ENCODE measurements at places on chromosomes 1 and 21.

DNA sequence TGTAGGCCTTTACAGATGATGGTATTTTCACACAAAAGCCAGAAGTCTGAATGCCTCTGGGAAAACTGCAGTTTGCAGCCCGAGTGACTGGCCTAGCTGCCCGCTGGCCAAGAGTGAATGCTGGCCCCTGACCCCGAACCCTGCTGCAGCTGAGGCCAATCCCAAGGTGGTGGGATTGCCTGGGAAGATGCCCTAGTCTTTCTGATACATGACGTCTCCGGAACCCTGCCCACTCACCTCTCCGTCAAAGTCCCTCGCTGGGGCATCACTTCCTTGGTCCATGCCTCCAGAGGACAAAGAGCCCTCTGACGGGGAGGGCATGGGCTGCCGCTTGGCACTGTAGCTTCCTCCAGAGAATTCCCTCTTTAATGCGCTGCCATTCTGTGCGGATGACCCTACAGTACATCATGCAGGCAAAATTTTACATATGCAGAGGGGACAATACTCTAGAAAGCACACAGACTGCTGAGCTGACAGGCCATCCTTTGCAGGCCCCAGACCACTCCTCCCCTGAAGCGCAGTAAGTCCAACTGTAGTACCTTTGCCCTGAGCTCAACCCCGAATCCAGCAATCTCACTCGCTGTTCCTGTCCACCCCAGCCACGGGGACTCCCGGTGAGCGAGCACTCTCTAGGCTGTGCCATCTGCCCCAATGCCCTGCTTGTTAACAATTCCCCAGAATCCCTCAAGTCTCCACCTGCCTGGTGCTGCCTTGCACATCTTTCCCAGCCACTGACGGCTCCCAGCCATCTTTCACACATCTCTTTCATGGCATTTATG lies 54.7 kb downstream of the COQ8A start:
- no peak for DNase-seq

GRCh38 chr1:6365047-6365446 lies 28.5 kb downstream of the ACOT7 start:
- DNase-seq, result no peak

GRCh38 chr1:37599940-37600339 lies 4.2 kb upstream of the GNL2 start:
- no peak for DNase-seq

DNA sequence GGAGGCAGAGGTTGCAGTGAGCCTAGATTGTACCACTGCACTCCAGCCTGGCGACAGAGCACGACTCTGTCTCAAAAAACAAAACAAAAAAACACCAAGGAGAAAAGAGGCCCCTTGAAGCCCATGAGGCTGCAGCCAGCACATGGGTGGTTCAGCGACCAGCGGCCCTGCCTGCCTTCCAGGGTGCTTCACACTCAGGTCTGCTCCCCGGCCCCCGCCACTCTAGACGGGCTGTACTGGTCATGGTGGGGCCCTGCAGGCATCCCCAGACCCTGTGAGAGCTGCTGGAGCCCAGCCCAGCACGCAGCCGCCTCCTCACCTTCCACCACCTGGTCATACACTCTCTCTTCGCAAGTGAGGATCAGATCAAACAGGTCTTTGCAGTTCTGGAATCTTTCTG lies 4.1 kb upstream of the TMEM240 start:
- DNase-seq, result no peak

DNA sequence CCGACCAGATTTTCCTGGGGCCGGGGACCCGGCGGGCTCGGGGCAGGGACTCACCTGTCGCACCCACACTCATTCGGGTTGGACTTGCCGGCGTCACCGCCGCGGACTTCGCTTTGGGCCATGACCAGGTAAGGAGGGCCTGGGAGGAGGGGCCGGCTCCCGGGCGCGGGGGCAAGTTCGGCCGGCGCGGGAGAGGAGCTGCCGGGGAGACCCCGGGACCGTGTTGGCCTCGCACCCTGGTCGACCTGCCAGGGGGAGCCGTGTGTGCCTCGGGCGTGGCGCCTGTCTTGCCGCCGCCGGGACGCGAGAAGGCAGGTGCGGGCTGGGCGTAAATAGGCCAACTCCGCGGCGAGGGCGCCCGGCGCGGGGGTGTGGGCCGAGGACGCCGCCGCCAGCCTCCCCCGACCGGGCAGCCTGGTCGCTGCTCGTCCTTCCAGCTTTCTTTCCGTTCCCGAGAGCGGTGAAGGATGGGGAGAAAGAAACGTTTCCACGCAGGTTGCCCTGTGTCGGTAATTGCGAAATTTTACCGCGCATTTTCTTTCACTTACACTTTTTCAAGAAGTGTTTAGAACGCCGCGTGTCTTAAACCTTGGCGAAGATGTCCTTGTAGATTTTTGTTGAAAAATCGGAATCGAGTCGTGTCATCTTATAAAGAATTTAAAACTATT lies 558 bp downstream of the USP1 start:
- peak; percentile 7 for DNase-seq

Measured in bronchial epithelial cell (primary cell).